Muscle of leg (tissue), 16 donors: ENCODE measurements at places on chromosomes 6 and 20. TPM values are rescaled to one million over a fixed set of nuclear protein-coding genes. Genes with fewer than 3 reads are reported as not detected.

DNA sequence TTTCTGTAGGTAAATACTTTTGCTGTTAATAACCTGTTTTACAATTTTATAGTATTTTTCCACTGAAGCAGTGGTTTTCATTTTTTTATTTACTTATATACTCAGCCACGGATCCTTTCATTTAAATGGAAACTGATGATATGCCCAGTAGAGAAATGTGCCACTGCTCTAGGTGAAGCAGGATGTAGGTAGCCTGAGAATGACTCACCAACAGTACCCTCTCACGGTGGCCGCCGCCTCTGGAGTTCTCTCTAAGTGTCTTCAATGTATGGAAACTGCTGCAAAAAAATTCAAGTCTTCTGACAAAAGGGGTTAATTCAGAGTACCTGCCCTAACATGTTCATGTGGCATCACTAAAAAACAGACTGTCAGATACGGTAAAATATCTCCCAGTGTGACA lies 6.4 kb downstream of the EYA4 start:
- DNase-seq, result no peak

- DNase-seq, result no peak
Measured at GRCh38 chr20:24962510-24962909, 13.4 kb downstream of the CST7 start.

GRCh38 chr6:16252686-16253299 lies 14.4 kb downstream of the GMPR start:
- no peak for DNase-seq

- DNase-seq, result no peak
Measured at GRCh38 chr20:38272398-38272797, 11.9 kb upstream of the KIAA1755 start.

DNA sequence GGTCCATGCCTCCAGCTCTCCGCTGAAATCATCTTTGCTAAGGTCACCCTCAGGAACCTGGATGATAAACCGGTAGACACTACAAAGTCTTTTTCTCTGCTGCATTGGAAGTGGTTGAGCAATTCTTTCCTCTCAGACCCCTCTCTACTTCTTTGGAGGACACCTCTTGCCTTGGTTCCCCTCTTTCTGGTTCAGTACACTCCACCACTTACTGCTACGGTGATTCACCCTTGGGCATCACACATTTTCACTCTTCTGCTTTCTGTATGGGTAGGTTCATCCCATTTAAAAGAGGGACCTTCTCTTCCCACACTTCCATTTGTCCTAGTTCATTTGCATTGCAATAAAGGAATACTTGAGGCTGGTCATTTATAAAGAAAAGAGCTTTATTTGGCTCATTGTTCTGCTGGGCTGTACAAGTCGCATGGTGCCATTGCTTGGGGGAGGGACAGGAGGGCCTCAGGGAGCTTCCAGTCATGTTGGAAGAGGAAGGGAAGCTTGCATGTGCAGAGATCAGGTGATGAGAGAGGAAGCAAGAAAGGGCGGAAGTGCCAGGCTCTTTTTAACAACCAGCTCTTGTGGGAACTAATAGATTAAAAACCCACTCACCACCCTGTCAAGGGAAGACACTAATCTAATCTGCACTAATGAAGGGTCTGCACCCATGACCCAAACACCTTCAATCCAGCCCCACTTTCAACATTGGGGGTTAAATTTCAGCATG lies 149.7 kb upstream of the TMEM170B start:
- DNase-seq, result no peak

- DNase-seq, result no peak
Measured at GRCh38 chr20:20219016-20219415, 148.9 kb upstream of the INSM1 start.

The FNDC11 gene
- total RNA-seq, result 0.09 TPM

The EYA4 gene
- total RNA-seq, result 28.8 TPM

The TRMT11 gene
- total RNA-seq, result 21.9 TPM

The COX7A2 gene
- 380 TPM for total RNA-seq

The CFAP206 gene
- 0.22 TPM for total RNA-seq
